Nucleus accumbens (tissue), 56 donors: ENCODE measurements at places on chromosomes 3 and 15.

- no peak for DNase-seq
These were observed 48.6 kb downstream of the LPP start for GRCh38 chr3:188202358-188203138.

DNA sequence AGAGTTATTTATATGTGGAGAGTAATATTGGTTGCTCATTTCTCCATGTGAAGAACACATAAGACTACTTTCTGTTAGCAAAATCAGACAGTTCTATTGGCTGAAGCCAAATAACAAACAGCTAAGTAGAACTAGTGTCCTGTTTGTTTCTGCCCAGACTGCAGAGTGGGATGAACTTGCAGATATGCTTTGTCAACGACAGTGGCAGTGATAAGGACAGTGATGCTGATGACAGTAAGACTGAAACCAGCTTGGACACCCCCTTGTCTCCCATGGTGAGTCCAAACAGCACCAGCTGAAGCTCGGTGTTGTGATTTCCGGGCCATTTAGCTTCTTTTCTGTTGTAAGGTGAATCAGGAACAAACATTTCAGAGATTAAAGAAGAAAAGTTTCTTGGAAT, 102.6 kb upstream of the IL12A start:
- no peak for DNase-seq

- DNase-seq = no peak
These were observed 1.4 kb downstream of the RPSA start for GRCh38 chr3:39407773-39408492.

DNA sequence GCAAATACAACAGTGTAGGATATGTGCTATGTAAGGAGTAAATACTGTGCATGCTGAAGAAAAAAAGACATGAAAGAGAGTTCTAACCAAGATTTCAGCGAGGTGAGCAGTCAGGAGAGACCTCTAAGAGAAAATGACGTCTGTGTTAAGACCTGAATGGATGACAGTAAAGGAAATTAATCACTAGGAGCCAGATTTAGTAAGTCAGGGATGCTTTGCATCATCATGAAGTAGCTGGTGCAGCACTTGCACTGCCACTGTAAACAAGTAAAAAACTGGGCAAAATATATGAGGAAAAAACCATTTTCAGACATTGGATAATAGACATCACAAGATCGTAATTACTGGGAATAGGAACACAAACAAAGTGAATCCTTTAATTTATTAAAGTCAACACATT, 32.6 kb downstream of the RTP4 start:
- DNase-seq = no peak

DNA sequence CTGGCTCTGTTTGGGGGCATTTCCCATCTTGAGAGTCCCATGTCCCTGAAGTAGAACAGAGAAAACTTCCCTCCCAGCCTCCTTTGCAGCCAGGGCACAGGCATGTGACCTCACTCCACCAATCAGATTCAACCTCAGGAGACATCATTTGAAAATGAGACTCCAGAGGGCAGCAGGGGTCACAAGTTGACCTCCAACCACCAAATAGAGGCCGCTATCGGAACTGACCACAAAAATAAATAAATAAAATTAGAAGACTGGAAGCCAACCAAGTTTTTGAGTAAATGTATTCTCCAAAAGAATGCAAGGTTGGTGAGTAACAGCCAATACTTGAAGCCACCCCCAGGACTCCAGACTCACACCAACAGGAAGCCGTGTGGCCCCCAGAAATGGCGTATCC, 106.5 kb downstream of the CHSY1 start:
- no peak for DNase-seq

- DNase-seq = no peak
These were observed 36.8 kb downstream of the ADCY5 start for GRCh38 chr3:123412076-123412475.

- no peak for DNase-seq
These were observed 26.5 kb downstream of the PPP2R3A start for GRCh38 chr3:135992072-135992471.

- DNase-seq = no peak
These were observed 13.0 kb downstream of the NKTR start for GRCh38 chr3:42613462-42613861.

DNA sequence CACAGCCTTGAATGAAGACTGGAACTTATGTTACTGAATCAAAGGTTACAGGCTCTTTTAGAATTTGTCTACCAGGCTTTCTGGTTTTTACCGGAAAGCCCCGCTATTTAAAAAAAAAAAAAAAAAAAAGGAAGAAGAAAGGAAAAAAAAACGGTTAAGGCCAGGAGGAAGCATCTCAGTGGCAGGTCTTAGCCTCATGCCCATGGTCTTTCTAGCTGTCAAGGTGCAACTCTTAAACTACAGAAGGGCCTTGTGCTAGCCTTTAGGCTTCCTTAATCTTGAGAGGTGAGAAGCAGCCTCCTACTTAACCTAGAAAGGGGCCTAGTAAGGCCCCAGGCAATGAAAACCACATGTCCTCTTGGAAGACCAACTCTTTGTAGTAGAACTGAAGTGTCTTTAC, 77.5 kb downstream of the TBC1D5 start:
- DNase-seq = no peak

DNA sequence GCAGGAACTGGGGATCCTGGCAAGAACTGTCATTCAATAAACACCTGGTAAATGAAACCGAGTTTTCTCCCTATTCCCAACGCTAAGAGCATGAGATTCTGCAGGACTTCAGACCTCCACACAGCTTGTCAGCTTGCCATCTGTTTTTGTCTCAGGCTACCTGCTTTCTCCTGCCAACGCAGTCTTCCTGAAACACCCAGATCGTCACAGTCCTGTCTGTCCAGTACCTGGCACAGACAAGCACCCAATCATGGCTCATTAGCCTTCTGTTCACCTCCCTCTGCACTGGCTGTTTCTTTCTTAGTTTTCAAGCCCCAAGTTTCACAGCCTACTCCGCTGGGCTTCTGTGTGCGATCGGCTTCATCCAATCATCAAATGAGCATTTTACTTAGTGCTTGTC, 5.0 kb downstream of the SLC12A8 start:
- no peak for DNase-seq

- DNase-seq = no peak
These were observed 54.0 kb downstream of the ETV5 start for GRCh38 chr3:186054792-186055352.
